T-helper 1 cell (primary cell): ENCODE measurements at places on chromosomes 7 and 10.

- no peak for DNase-seq
Observed at GRCh38 chr7:151053096-151053495, 4.6 kb downstream of the CDK5 start.

DNA sequence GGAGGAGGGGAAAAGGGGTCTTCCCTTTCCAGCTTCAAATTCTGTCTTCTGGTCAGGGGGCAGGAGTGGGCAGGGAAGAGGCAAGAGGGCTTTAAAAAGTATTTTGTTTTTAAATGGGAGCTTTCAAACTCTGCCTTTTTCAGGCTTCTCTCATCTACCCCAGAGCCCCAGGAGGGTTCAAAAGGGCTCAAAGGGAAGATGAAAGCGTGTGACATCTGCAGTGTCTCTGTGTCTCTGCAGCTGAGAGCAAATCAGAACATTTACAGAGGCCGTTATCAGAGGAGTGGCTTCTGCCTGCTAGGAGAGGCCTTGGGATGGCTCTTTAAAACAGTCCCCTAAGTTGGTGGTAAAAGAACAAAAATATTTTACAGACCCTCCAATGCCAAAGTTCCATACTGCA is 30.3 kb downstream of the TRIM8 start:
- DNase-seq, result no peak

DNA sequence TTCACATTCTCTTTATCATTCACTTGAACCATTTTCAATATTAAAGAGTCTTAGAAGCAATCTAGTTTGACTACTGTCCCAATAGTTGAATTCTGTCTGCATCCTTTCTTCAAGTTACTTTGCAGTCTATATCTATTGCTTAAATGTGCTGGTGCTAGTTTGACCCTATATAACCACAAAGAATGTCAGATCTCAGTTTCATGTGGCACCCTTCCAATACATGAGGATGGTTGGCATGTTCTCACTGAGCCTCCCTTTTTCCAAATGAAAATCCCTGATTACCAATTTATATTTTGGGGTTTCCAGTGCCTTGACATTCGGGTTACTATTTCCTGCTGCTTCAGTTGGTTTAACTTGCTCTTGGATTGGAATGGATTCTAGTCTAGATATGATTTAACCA is 292.7 kb downstream of the EXOC4 start:
- no peak for DNase-seq

DNA sequence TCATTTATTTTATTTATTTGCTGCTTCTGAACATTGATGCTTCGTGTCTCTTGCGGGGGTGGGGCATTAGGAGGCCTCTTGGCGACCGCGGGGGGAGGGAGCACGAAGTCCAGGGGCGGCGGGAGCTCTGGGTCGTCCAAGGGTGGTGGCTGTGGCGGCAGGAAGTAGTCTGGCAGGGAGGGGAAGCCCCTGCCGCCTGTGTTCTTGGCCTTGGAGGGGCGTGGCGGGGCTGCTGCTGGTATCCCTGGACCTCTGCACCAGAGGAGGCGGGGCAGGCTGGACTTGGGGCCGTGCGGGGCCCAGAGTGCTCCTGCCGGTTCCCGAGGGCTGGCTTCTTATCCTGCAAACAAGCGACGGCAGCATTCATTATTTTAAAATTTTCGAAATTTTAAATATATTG is 70.5 kb upstream of the ABI1 start:
- DNase-seq, result no peak

DNA sequence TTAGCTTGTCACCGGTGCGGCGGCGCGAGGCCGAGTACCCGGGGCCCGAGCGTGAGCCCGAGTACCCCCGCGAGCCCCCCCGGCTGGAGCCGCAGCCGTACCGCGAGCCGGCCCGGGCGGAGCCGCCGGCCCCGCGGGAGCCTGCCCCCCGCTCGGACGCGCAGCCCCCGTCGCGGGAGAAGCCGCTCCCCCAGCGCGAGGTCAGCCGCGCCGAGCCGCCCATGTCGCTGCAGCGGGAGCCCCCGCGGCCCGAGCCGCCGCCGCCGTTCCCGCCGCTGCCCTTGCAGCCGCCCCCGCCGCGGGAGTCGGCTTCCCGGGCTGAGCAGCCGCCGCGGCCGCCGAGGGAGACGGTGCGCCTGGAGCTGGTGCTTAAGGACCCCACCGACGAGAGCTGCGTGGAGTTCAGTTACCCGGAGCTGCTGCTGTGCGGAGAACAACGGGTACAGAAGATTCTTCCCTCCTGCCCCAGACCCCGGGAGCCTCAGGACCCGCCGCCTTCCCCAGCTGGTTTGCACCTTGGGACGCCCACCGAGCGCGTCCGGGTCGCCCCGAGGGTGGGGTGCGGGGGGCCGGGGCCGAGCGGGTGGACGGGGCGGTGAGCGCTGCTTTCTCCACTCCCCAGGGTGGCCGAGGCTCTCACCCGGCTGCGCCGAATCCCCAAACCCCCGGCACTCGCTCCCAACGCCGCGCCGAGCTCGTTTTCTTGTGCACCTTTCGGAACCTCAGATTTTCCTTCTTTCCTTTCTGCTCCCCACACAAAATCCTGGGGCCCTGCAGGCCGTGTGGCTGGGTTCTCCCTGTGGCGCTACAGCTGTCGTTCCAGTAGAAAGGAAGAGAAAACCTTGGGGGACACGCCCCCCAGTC is 708 bp downstream of the UBN2 start:
- no peak for DNase-seq

GRCh38 chr7:46930366-46930765 is 651.5 kb downstream of the TNS3 start:
- DNase-seq, result no peak

DNA sequence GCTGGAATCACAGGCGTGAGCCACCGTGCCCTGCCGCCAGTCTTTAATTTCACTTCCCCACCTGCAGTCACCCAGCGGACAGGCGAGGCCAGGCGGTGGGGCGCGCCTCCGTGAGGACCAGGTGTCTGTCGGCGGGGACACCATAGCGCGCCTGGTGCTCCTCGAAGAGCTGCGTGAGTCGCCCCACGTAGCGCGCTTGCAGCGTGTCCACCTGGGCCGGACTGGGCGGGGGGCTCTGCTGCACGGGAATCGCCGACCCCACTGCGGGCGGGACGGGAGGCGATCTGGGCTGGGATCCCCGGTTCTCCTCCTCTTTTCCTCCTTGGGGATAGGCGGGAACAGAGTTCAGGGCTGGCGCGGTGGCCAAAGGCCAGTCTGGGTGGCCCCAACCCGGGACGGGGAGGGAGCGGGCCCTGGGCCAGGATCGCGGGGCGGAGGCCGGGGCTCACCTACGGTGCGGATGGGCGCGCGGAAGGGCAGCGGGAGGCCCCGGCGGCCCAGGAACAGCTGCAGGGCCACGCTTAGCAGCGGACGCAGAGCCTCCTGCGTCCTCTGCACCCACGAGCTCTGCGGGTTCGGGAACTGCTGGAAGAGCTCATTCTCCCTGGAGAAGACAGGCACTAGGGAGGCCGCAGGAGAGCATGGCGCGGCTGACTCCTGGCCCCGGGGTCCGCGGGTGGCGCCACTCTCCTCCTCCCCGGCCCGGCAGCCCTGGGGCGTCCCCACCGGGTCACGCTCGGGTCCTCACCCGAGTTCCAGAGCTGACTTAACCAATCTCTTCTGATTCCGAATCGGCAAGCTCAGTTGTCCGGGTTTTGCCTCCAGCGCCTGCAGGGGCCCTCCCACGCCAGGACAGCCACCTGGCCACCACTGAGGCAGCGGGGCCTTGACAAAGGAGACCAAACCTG is 1.1 kb upstream of the MOGAT3 start:
- DNase-seq, result no peak

- DNase-seq, result no peak
Observed at GRCh38 chr7:36712015-36712414, 12.3 kb downstream of the AOAH start.

DNA sequence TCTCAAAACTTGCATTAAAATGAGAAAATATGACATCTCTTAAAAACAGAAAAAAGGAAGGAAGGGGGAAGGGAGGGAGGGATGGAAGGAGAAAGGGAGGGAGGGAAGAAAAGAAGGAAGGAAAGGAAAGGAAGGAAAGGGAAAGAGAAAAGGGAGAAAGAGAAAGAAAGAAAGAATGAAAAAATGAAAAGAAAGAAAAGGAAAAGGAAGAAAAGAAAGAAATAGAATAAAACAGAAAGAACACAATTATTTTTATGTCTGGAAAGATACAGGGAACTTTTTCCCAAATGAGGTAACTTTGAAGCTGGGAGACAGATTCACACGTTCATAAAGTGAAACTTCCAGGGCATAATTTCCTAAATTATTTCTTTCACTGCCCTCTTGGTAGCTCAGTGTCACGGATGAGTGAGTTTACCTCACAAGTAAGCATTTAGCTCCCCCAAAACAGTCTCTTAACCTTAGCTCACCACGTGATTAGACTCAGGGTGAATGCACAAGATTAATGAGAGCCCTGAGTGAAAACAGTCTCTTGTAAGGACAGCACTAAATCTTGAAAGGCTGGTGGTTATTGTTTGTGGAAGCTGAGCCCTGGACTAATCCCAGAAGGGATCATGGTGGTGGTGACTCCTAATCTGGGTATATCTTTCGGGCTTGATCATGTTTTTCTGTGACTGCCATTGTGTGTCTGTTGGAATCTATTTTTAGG is 74.1 kb upstream of the HDAC9 start:
- no peak for DNase-seq

DNA sequence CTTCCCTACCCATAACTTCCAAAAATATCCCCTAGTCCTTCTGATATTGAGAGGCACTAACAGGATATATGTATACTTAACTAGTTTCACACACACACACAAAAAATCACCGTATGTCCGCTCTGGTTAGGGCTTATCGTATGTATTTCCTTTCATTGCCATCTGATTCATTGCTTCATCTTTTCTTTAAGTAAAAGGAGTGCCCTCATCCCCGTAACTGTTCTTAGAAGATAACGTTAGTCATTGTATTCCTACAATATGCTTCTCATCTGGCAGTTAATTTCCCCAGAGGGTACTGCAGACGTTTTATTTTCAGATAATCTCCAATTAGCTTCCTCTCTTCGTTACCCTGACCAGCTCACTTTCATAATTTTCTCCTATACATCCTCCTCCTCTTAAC is 37.3 kb downstream of the NRCAM start:
- no peak for DNase-seq

DNA sequence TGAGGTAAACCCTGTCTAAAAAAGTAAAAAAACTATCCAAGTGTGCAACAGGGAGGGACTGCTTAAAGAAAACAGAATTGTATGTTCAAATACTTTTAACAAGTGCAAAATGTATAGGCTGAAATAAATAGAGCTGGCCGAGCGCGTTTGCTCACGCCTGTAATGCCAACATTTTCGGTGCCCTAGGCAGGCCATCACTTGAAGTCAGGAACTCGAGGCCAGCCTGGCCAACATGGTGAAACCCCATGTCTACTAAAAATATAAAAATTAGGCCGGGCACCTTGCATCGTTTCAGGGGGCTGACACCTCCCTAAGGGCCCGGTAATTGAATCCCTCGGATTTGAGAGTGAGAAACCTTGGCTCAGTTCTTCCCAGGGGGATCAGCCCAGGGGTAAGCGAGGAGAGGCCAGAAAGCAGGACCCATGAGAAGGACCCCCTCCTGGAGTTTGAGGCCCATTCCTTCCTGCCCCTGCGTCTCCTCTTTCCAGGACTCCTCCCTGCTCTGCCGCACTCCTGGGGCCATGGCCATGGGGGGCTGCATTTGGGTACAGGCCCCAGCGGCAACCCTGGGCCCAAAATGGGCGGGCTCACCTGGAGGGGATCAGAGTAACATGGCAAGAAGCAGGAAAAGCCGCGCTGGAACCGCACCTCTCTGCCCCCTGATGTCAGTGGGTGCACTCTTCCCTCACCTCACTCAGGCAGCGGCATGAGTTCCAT is 75.5 kb upstream of the TMEM248 start:
- no peak for DNase-seq

DNA sequence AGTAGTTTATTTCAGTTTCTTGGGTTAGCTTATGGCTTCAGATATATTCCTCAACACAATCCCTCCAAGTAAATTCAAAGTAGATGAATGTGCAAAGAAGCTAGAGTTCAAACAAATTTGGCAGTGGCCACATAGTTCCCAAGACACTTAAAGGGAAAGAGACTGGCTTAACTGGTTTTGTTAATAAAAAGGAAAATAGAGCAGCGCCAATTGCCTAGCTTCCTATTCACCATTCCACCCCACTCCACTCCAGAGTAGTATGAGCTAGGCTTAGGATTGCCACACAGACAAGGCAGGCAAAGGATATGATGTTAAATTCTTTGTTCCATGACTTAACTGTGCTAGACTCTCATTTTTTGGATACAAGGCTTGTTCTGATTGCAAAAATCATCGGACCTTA is 2.0 kb downstream of the XRCC2 start:
- no peak for DNase-seq

DNA sequence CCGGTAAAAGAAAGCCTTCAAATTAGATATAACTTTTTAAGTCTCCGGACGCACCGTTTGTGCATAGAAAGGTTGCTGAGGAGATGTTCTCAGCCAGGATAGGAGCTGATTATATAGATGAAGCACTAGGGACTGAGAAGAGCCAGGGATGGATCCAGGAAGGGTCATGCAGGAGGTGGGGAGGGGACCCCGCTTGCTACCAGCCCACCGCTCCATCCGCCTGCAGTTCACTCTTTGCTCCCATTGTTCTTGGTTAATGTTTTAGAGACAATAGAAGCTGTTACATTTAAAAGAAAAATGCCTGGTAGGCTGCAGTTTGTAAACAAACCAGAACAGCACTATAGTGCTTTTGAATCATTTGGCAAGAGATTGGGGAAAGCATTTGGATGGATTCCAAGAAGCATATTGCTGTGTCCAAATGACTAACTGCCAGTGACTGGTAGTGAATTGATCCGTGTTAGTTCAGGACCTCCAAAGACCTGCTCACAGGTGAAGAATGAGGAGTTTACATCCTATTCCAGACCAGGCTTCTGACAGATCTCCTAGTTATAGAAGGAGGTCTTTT is 175.9 kb upstream of the TAC1 start:
- no peak for DNase-seq

DNA sequence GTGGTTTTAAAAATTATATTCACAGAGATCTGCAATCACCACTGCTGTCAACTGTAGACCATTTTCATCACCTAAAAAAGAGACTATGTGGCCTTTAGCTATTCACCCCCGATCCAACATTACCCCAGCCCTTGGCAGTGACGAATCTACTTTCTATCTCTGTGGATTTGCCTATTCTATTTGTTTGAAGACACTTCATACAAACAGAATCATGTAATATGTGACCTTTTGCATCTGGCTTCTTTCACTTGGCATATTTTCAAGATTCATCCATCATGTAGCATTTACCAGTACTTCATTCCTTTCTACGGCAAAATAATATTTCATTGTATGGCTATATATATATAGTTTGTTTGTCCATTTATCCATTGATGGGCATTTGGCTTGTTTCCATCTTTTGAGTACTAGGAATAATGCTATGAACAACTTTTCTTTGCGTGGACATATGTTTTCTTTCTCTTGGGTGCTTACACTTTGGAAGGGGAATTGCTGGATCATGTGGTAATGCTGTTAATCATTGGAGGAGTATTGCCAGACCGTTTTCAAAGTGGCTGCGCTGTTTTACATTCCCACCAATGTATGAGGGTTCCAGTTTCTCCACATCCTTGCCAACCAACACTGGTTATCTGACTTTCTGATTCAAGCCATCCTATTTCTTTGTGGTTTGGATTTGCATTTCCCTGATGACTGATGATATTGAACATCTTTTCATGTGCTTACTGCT is 22.3 kb downstream of the ADAMTS14 start:
- DNase-seq, result no peak
